ENCODE measurements at places on chromosomes 5 and 9.

- DNase-seq, result no peak
Measured at GRCh38 chr5:145283141-145283810, 551.9 kb downstream of the PRELID2 start.

DNA sequence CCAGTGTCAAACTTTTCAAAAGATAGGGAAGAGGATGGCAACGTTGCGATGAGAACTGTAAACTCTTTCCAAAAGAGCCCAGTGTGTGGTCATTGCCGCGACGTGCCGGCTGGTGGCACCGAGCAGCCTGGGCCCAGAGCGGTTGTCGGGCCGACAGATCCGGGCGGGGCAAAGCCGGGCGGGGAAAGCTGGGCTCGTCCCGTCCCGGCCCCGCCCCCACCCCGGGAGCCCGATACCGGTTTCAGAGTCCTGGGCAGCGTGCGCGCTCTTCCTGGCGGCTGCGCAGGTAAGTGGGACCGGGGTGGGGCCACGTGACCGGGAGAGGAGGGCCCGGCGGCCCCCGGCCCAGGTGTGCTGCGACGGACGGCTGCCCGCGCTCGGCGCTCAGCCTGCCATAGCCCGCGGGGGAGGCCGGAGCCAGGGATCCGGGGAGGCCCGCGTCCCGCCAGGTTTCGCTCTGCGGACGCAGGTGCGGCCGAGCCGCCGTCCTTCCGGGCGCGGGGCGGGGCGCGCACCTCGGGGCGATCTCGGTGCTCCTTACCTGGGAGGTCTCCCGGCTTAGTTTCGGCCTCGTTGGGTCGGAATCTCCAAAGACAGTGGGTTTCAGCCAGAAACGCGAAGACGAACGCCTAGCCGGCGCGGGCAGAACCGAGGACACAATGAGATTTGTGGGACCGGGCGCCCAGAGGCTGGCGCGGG lies at the start of gene MARVELD2:
TSS of gene MARVELD2 (plus strand) at position 232 of the 699 bp plus-strand sequence. CDS start 4,270 bp downstream, outside the sequence.
- peak; percentile 13 for DNase-seq

- DNase-seq, result no peak
Measured at GRCh38 chr5:136613230-136613629, 247.9 kb upstream of the TRPC7 start.

GRCh38 chr5:92911293-92911692 lies 669.7 kb downstream of the NR2F1-AS1 start:
- no peak for DNase-seq

DNA sequence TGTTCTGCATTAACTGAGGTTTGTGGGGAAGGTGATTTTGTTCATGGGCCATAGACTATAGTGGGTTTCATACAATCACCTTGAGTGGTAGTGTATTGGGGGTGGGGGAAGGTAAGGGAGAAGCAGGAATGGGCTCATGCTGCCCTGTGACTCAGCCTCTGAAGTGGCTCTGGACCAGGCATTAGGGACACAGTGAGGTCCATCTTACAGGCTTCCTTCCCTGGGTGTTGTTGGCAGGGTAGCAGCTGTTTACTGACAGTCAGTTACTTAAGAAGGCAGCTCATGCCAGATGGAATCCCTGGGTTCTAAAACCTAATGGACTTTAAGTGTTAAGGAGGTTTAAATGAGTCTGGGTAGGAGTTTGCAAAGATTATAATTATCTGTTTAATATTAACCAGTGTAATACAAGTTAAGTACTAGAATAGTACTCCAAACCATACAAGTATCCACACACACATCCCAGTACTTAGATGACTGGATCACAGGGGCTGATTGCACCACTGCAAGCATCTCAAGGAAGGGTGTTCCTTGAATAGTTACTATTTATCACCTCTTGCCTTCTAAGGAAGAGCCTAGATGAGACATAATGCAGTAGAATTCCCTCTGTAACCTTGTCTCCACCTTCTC lies 59.3 kb downstream of the CAST start:
- no peak for DNase-seq

DNA sequence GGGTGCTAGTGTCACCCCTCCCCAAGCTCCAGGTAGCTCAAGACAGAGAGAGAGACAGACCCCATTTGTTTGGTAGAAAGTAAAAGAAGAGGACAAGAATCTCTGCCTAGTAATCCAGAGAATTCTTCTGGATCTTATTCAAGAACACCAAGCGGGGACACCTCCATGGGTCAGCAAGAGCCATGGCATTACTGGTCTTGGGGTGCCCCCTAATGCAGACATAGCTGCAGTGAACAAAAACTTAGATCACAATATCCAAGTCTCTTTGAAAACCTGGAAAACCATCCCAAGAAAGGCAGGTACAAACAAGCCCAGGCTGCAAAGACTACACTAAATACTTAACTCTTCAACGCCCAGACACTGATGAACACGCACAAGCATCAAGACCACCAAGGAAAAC lies 29.9 kb upstream of the PDE4D start:
- no peak for DNase-seq

DNA sequence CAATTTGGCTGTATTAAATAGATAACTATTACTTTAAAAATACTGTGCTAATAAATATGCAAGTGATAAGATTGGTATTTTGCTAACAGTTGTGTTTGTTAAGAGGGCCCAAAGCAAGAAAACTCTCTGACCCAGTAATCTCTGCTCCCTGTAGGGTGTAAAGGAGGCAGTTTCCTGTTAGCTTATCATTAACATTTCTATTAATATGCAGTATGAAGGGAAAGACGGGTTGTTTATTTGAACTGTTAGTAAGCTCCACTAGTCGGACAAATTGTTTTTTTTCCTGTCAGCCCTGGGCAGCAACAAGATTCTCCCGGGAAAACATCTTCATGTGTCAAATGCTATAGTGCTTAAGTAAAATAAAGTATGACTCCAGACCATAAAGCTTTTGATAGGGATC lies 35.6 kb downstream of the ERP44 start:
- DNase-seq, result no peak

GRCh38 chr9:129698254-129698757 lies 32.9 kb downstream of the PRRX2 start:
- no peak for DNase-seq

DNA sequence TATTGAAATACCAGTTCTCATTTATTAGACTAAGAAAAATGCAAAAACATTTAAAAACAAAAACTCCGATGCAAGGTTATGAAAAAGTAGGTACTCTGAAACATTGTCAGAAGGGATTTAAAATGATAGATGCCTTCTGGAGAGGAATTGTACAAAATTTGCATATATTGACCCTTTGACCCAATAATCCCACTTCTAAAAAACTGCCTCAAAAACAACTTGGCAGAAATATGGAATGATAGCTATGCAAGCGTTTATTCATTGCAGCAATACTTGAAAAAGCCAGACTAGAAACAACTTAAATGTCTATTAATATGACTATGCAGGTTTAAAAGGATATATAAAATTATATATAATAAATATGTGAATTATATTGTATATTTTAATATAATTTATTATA lies 118.4 kb downstream of the PLK2 start:
- DNase-seq, result no peak

DNA sequence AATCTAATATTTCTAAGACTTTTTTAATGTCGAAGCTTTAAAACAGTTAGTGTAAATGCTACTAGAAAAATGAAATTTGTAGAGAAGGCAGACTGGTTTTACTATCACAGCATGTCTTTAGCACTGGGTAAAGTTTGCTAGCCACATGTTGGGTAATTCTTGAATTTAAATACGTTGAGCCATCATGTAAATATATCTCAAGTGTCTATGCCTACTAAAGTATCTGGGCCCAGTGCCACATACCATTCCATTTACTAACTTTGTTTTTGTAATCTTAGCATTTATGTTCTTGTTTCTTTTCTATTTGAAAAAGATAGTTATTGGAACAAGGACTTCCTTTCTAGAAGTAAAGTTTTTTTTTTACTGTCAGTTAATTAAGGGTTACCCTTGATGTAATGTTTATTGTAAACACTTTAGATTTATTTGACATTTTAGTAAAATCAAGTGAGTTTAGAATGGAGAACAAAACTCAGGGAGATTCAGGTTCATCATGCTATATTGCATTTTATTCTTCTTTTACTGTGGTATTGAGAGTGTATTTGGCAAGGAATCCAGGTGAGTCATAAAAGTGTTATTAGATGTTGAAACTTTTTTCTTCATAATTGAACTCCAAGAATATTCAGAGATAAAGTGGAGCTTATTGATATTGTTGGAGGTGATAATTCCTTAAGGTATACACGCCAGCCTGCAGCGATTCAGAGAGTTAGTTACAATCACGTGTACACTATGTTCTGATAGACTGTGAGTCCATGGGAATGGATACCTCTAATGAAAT lies 182.4 kb downstream of the CCDC171 start:
- no peak for DNase-seq

- DNase-seq, result no peak
Measured at GRCh38 chr5:131381777-131382176, 117.9 kb downstream of the CDC42SE2 start.

GRCh38 chr9:131095666-131096268 lies 564 bp upstream of the AIF1L start:
- DNase-seq, result no peak

- no peak for DNase-seq
Measured at GRCh38 chr5:56386046-56386445, 152.9 kb upstream of the ANKRD55 start.

DNA sequence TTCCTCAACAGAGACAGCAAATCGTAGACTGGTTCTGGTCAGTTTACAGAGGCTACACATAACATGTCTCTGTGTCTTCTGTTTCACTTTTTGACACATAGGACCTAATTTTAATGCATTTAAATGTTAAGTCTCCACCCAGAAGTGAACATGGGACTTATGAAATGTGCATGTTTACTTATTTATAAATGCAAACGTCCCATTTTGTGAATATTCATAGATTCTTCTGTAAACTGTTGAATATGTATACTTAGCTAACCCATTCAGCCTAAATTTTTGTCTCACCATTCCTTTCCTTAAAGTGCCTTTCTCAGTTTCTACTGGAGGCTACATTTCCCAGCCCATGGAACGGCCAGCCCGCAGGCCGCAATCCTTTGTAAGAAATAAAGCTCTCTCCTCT lies 137.2 kb downstream of the PLCXD3 start:
- no peak for DNase-seq

GRCh38 chr9:137222190-137223077 lies at the start of gene RNF208:
Gene RNF208, minus strand, starts transcription at chr9:137222240. Its CDS starts 1,028 bp downstream, at chr9:137221212.
- DNase-seq, result no peak

- DNase-seq, result no peak
Measured at GRCh38 chr5:95392593-95393182, 1.5 kb downstream of the FAM81B start.

- DNase-seq, result no peak
Measured at GRCh38 chr5:153670101-153670500, 179.6 kb downstream of the GRIA1 start.

DNA sequence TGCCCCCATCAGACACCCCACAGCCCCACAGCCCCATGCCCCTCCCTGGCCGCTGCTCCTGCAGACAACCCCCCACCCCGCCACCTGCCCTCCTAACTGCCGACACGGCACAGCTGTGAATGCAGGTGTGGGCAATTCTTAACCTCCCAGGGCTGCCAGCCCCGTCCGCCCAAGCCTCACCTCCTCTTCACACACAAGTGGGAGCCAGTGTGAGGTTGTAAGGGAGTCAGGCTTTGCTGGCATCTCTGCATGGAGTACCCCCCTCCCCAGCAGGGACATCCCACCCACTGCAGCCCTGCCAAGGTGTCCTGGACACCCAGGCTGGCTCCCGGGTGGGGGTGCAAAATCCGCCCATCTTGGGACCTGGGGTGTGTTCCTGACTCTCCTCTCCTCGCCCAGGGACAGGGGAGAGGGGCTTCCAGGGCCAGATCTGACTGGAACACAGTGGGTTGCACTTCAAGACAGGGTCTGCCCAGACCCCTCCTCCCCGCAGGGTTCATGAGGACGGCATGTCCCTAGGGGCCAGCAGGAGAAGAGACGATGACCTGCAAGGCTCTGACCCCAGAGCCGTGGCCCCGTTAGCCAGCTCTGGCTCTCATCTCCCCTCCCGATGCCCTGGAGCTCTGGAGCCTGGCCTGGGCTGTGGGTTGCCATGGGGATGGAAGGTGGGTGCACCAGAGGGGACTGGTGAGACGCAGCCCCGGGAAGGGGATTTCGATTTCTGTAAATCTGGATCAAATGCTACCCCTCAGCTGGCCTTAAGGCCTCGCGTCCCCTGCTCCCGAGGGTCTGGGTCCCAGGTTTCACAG lies 34.4 kb downstream of the SARDH start:
- DNase-seq, result no peak

- no peak for DNase-seq
Measured at GRCh38 chr5:154191467-154192261, 1.1 kb downstream of the GALNT10 start.

GRCh38 chr9:1922026-1922425 lies 93.1 kb upstream of the SMARCA2 start:
- DNase-seq, result no peak

GRCh38 chr9:117313989-117314388 lies 100.9 kb downstream of the ASTN2 start:
- no peak for DNase-seq
